Stimulated activated CD4-positive, alpha-beta T cell treated with anti-CD3 and anti-CD28 coated beads, Interleukin-4, amount 100 ng/mL, for 48 hours (primary cell): ENCODE measurements at places on chromosomes 1 and 21.

DNA sequence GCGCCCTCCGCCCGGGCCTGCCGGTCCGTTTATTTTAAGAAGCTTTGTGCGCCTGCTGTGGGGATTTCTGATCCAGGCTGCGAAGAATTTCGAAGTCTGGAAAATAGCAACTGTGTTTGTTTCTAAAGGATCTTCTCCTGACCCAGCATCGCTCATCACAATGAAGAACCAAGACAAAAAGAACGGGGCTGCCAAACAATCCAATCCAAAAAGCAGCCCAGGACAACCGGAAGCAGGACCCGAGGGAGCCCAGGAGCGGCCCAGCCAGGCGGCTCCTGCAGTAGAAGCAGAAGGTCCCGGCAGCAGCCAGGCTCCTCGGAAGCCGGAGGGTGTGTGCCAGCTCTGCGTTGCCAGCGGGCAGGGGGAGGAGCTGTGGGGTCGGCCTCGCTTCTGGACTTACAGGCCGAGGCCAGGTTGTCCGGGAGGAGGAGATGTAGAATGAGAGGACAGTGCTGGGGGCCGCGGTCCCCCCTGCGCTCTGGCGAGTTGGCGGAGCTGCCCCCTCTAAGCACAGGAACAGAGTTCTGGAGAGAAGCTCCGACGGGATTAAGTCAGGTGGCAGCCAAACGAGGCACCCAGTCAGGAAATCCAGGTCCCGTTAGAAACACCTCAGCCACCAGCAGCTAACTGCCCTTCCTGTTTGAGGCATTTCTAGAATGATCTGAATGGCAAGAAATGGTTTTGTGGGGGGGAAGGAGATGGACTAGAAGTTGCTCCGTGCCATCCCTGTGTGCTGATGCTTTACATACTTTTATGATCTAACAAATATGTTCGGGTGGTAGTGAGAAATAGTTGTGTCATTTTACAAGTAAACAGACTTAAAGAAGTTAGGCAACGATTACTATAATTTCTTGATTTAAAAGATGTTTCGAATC is 948 bp downstream of the TXLNA start:
- peak; percentile 30 for DNase-seq

DNA sequence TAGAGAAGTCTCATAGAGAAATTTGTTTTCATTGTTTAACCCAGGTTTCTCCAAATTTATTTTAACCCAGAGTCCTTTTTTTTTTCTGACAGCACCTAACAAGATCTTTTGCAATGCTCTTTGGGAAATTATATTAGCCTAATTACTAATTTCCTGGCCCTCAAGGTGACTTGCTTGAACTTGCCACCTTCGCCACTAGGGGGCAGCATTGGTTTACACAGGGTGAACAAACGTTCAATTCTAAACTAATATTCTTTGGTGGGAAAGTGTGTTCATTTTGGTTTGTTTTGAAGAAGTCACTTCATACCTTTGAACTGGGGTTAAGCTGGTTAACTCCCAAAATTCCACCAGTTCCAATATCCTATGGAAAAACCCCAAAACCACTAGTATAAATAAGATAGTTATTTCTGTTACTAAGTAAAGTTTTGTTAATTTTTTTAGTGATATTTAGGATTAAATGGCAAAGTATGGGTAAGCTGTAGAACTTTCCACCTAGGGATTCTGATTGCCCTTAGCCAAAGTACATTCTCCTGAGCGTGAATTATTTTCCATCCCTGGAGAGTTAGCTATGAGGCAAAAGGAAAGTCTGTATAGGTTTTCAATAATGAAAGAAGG is 13.0 kb downstream of the CCDC190 start:
- peak; percentile 74 for DNase-seq

- DNase-seq, result peak; percentile 52
Observed at GRCh38 chr1:41241749-41242341, at the start of gene SCMH1. TSS of gene SCMH1 (minus strand) at chr1:41242306. CDS start at chr1:41186133, 56,173 bp downstream.

GRCh38 chr21:38077569-38077968 is 161.3 kb upstream of the KCNJ6 start:
- DNase-seq, result no peak

DNA sequence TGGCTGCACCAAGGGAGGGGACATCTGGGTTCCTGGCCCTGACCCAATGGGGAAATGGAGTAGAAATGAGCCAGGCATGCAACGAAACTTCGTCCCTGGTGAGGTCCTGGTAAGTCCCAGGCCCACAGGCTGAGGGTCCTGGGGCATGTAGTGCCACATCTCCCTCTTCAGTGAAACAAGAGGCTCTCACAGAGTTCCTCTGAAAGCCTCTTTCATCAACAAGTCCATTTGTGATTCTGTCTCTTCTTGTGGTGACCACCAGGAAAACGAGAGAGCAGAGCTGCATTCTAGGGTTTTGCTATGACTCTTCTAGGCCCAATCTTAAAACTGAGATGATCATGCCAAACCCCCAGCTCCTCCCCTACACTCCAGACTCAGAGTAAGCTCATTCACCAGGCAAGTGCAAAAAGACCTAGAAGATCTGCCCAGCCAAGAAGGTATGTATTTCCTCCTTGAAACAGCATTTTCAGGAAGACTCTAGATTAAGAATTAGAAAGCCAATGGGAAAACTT is 24.3 kb upstream of the RNF220 start:
- DNase-seq, result no peak

- DNase-seq, result no peak
Observed at GRCh38 chr1:162298266-162298665, 78.4 kb downstream of the SPATA46 start.

GRCh38 chr1:221795380-221795779 is 53.5 kb upstream of the DUSP10 start:
- no peak for DNase-seq

DNA sequence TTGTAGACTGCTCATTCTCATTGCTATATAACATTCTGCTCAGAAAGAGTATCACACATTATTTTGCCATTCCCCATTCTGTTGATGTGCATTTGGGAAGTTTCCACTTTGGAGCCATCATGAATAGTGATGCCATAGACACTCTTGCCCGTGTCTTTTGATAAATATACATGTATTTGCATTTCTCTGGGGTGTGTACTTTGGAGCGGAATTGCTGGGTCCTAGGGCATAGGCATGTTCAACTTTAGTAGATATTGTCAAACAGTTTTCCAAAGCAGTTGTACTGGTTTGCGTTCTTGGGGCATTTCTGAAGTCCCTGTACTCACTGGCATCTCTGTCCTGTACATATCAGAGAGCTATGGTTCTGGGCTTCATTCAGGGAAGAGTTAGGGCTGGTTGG is 52.1 kb downstream of the PIK3CD start:
- DNase-seq, result no peak

DNA sequence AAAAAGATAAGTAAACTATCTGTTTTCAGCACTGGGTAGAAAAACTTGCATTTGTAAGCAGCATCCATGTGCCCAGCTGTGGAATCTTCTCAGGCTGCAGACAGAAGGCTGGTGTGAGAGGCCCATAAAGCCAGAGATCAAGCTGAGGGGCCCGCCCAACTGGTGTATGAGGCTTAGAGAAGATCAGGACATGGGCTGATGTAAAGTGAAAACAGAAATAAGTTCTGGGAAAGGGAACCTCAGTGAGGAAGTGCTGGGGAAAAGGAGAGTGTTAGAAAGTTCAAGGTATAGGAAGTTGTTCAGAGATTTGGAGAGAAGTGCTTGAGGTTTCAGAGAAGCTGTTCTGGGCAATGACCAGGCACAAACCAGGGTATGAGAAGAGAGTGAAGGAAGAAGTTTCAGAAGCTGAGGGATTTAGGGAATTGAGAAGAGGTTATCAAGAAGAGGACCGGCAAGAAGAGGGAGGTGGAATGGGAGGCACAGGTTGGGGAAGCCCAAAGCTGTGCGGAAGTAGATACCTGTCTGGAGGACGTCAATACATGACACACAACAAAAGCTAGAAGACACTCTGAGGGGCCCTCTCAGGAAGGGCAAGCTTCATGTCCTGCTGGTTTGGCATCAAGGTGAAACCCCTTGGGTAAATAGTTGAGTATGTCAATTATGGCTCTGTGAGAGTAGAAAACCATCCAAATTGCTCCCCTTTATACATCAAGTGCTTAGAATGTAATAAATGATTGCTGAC is 2.7 kb upstream of the CD5L start:
- no peak for DNase-seq

DNA sequence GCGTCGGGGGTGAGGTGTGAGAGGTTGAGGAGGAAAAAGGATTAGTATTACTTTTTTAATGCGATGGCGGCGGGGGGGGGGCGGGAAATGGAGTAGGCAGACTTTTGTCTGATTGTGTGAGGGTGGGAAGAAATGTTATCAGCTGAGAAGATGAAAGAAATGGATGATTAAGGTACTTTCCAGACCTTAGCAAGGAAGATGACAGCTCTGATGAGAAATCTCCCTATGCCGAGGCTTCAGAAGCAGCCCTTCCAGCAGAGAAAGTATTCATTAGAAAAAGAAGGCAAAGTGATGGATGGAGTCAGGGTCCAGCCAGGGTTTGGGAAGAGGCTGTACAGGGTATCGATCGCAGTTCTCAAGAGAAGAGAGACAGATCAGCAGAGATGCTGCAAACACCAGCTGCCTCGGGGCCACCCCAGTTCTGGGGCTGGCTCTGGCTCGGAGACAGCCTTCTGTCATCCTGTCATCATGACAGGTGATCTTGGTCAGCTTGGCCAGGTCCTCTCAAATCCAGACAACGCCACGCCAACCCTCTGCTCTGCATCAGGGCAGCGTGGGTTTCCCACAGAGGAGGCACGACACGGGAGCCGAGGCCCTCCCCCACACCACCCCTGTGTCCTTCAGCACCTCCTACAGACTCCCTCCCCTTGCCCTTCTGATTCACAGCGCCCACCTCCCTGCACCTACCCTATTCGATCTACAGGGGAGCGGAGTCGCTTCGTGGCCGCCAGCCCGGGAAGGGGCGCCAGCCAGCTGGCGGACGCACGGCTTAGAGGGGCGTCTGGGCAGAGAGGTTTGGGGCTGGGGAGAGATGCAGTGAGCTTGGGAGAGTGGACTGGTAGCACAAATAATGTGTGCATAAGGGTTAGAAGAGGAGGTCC is 674 bp upstream of the ATXN7L2 start:
- DNase-seq, result no peak
